GM23248 (cell line): ENCODE measurements at places on chromosomes 2 and 18. TPM values are rescaled to one million over a fixed set of nuclear protein-coding genes. Genes with fewer than 3 reads are reported as not detected.

DNA sequence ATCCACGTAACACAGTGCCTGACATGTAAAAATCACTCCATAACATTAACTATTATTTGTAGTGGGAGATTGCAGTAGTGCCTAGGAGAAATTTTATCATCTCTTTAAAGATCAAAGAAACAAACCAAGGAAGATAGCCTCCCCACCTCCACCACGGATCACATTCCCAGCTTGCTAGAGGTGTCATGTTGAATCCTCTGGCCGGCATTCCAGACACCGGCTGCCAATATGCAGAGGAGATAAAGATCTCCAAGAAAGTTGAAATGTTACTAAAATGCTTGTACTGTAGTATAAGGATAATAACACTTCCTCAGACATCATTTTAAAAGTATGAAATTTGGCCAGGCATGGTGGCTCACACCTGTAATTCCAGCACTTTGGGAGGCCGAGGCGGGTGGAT, 6.1 kb upstream of the ATG16L1 start:
- no peak for DNase-seq

- DNase-seq, result peak; percentile 79
Observed at GRCh38 chr2:216012133-216012829, 1.1 kb downstream of the MREG start.

- peak; percentile 29 for DNase-seq
Observed at GRCh38 chr2:120715353-120715752, 20.3 kb upstream of the GLI2 start.

- DNase-seq, result no peak
Observed at GRCh38 chr2:114122930-114123329, 233.0 kb downstream of the ACTR3 start.

DNA sequence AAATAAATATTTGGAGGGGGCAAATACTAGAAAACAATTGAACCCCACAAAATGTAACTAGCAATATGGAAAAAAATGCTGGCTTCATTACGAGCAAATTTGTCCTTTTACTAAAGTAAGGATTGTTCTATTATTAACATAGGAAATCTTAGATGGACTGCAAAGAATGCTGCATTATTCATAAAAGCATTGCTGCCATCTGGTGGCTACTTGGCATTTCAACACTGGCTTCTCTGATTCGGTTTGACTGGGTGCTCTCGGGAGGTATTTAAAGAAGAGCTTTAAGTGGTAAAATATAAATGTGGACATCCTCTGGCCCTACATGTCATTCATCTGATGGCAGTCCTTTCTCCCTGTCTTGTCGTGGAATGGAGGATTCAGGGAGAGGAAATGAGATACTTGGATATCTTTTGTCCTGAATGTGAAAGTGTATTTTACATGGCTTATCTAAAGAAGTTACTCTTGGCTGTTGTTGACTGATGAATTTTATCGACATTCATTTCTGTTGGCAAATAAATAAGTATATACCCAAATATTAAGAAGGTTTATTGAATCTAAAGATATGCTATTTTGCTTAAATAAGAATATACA, 130.2 kb downstream of the ARHGAP15 start:
- DNase-seq, result peak; percentile 83

The MTA3 gene
- total RNA-seq, result 23.4 and 29.7 TPM in 2 replicates

The GALNT14 gene
- total RNA-seq, result 1.4 and 3.5 TPM in 2 replicates

The DPP10 gene
- not detected in 2 replicates for total RNA-seq
